ENCODE measurements at places on chromosomes 1 and 21. TPM values are rescaled to one million over a fixed set of nuclear protein-coding genes. Genes with fewer than 3 reads are reported as not detected.
A peak's percentile ranks its signal among the peaks of the same experiment; 100 is the strongest.

- no peaks in the 10 kb centered on the region for H3K36me3 ChIP-seq
- H3K27me3 ChIP-seq, result no peaks in the 10 kb centered on the region
- H3K27ac ChIP-seq, result no peak overlapping the region
- H3K4me1 ChIP-seq, result no peaks in the 10 kb centered on the region
- no peak for DNase-seq
Measured at GRCh38 chr1:165330483-165330882, 26.0 kb downstream of the LMX1A start.

GPX7 gene
- total RNA-seq, result 6.0 TPM

DNA sequence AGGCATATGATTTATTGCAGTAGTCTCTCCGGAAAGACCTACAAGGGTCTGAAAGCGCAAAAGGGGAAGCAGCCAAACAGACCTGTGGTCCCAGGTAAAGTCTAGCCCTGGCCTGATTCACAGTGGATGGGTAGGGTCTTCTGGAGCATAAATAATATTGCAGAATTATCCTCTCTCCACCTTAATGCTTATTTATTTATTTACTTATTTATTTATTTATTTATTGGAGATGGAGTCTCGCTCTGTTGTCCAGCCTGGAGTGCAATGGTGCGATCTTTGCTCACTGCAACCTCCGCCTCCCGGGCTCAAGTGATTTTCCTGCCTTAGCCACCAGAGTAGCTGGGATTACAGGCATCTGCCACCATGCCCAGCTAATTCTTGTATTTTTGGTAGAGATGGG, 11.8 kb upstream of the KLHDC8A start:
- no peaks in the 10 kb centered on the region for H3K27me3 ChIP-seq
- no peaks in the 10 kb centered on the region for H3K36me3 ChIP-seq
- DNase-seq, result no peak
- no peak overlapping the region for H3K4me3 ChIP-seq

- peak; percentile 48 for DNase-seq
- no peaks in the 10 kb centered on the region for H3K4me1 ChIP-seq
- H3K27me3 ChIP-seq, result no peaks in the 10 kb centered on the region
- H3K4me3 ChIP-seq, result peak overlapping the region; percentile 75
- peak overlapping the region; percentile 84 for H3K27ac ChIP-seq
Measured at GRCh38 chr21:32611471-32611997, 643 bp downstream of the CFAP298 start.

CTSE gene
- total RNA-seq, result 10.8 TPM

- no peaks in the 10 kb centered on the region for H3K27me3 ChIP-seq
- no peak overlapping the region for H3K4me3 ChIP-seq
- peaks cover 7% of the 10 kb centered on the region for H3K4me1 ChIP-seq
- H3K36me3 ChIP-seq, result no peaks in the 10 kb centered on the region
- no peak overlapping the region for H3K27ac ChIP-seq
- no peak for DNase-seq
Measured at GRCh38 chr1:221778535-221779142, 36.8 kb upstream of the DUSP10 start.

GRCh38 chr1:67735806-67736627, 51.0 kb downstream of the GADD45A start:
- H3K4me1 ChIP-seq, result peaks cover 15% of the 10 kb centered on the region
- peak overlapping the region; percentile 89 for H3K27ac ChIP-seq
- no peaks in the 10 kb centered on the region for H3K36me3 ChIP-seq

All from colonic mucosa (tissue), 4 donors.